ENCODE measurements at places on chromosomes 3 and 15.

GRCh38 chr15:70400766-70401541 lies 303.2 kb upstream of the TLE3 start:
- H3K36me3 ChIP-seq: no peaks in the 10 kb centered on the region
- H3K27me3 ChIP-seq: peaks cover 29% of the 10 kb centered on the region
- no peak overlapping the region for H3K27ac ChIP-seq
- no peak for DNase-seq

DNA sequence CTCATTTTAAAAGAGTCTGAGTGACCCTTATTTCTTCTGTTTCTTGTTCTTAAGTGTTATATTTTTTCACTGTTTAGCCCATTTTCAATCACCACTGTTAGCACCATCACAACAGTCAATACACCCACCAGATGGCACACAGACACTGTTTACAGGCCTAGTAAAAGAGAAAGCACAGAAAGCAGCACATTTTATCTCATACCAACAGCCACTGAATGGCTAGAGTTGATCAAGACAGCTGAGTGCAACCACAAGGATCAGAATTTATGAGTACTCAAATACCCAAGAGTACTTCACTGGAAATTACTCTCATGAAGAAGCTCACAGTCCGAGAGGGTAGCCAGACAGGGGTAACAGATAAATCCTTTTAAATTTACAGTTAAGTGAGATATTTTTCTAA lies 127.0 kb downstream of the TFDP2 start:
- DNase-seq: no peak
- no peaks in the 10 kb centered on the region for H3K27me3 ChIP-seq
- H3K27ac ChIP-seq: no peak overlapping the region

GRCh38 chr3:98705694-98706093 lies 57.4 kb upstream of the ST3GAL6 start:
- H3K27ac ChIP-seq: no peak overlapping the region
- no peaks in the 10 kb centered on the region for H3K36me3 ChIP-seq
- H3K4me3 ChIP-seq: no peak overlapping the region
- H3K27me3 ChIP-seq: peaks cover 3% of the 10 kb centered on the region
- DNase-seq: no peak

GRCh38 chr3:8840556-8840955 lies 71.1 kb upstream of the OXTR start:
- no peaks in the 10 kb centered on the region for H3K4me1 ChIP-seq
- H3K27ac ChIP-seq: no peak overlapping the region
- no peak overlapping the region for H3K4me3 ChIP-seq
- H3K36me3 ChIP-seq: no peaks in the 10 kb centered on the region
- H3K27me3 ChIP-seq: no peaks in the 10 kb centered on the region

DNA sequence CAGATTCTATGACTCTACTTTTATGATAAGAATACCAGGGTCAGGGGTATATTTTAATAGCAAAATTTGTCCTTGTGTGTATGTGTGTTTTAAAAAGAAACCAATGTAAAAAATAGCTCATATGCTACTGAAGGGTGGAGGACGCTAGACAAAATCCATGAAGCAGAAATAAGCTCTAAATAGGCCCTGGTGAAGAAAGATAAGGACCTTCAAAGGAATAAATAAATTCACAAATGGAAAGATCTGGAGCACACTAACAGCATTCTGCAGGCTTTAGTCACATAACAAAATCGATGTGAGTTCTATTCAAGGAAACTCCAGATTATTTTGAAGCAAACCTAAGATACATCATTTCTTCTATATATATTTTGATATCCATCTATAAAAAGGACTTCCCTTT lies 27.2 kb upstream of the ATP11B start:
- peaks cover 7% of the 10 kb centered on the region for H3K27me3 ChIP-seq
- no peaks in the 10 kb centered on the region for H3K4me1 ChIP-seq
- DNase-seq: no peak
- H3K36me3 ChIP-seq: no peaks in the 10 kb centered on the region
- H3K27ac ChIP-seq: no peak overlapping the region

DNA sequence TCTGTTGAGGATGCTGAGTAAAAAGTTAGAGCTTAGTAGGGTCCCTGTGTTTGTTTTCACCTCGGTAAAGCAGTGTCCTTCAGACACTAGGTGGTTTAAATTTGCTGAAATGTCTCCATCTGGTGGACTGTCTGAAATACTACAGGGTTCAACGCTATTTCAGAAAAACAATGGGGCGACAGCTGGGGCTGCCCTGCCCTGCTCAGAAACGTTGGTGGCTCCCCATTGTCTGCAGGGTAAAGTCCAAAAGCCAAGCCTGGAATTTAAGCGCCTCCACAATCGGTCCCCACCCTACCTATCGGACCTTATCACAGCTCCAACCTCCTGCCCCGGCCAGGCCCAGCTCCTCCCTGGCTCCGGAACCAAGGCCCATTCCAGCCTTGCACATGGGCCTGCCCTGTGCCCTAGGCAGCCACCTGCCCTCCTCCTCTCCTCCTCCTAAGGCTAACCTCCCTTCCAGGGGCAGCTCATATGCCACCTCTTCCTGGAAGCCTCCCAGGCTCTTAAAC lies 4.3 kb upstream of the TSEN2 start:
- no peaks in the 10 kb centered on the region for H3K27me3 ChIP-seq
- DNase-seq: peak; percentile 30
- no peaks in the 10 kb centered on the region for H3K36me3 ChIP-seq
- H3K4me1 ChIP-seq: peaks cover 31% of the 10 kb centered on the region
- H3K27ac ChIP-seq: no peak overlapping the region

- no peaks in the 10 kb centered on the region for H3K36me3 ChIP-seq
- no peak overlapping the region for H3K27ac ChIP-seq
- no peaks in the 10 kb centered on the region for H3K4me1 ChIP-seq
- DNase-seq: no peak
- H3K4me3 ChIP-seq: no peak overlapping the region
Observed at GRCh38 chr3:134694946-134695543, 44.2 kb upstream of the KY start.

DNA sequence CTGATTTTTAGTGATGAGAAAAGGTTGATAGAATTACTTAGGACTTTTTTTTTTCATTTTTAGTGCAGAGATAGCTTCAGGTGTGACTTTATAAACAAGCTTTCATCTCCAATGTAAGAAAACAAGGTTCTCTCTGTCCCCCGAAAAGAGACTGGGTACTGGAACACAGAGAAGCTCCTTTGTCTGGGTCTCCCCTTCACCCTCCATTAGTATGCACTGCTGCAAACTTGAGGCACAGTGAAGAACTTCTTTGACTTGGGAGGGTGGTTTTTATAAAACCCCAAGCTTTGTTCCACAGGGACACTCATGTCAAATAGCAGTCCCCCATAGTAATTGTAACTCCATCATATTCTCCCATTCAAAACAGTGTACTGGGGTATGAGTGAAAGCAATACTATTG lies 93.5 kb upstream of the SOX2 start:
- H3K4me1 ChIP-seq: no peaks in the 10 kb centered on the region
- H3K27ac ChIP-seq: no peak overlapping the region
- no peaks in the 10 kb centered on the region for H3K36me3 ChIP-seq
- DNase-seq: no peak
- no peak overlapping the region for H3K4me3 ChIP-seq
- H3K27me3 ChIP-seq: no peaks in the 10 kb centered on the region

- H3K27ac ChIP-seq: peak overlapping the region; percentile 9
- DNase-seq: no peak
- H3K4me3 ChIP-seq: no peak overlapping the region
- peaks cover 24% of the 10 kb centered on the region for H3K4me1 ChIP-seq
Observed at GRCh38 chr3:39128951-39129350, 21.5 kb downstream of the TTC21A start.

GRCh38 chr15:81723701-81724100 lies 322.1 kb downstream of the MEX3B start:
- no peak overlapping the region for H3K27ac ChIP-seq
- H3K27me3 ChIP-seq: no peaks in the 10 kb centered on the region
- no peaks in the 10 kb centered on the region for H3K4me1 ChIP-seq
- H3K36me3 ChIP-seq: no peaks in the 10 kb centered on the region
- H3K4me3 ChIP-seq: no peak overlapping the region
- DNase-seq: no peak

DNA sequence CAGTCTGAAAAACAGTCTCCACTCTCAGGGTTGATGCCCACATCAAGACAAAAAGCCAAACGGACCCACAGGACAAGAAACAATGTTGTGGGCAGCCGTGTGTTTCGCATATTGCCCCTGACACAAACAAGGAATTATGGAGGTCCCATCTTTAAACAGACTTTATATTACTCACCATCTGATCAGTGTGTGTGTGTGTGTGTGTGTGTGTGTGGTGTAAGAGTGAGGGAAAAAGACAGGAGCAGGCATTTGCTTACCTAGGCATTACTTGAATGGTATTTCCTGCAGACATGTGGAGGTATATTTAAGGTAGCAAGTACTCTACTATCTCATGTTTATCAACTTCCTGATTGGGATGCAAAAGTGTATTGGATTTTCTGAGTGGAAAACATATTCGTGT lies 136.3 kb downstream of the TMCO5A start:
- no peak for DNase-seq
- H3K27me3 ChIP-seq: peaks cover 71% of the 10 kb centered on the region
- H3K4me3 ChIP-seq: no peak overlapping the region
- peaks cover 34% of the 10 kb centered on the region for H3K4me1 ChIP-seq
- no peak overlapping the region for H3K27ac ChIP-seq
- H3K36me3 ChIP-seq: no peaks in the 10 kb centered on the region

DNA sequence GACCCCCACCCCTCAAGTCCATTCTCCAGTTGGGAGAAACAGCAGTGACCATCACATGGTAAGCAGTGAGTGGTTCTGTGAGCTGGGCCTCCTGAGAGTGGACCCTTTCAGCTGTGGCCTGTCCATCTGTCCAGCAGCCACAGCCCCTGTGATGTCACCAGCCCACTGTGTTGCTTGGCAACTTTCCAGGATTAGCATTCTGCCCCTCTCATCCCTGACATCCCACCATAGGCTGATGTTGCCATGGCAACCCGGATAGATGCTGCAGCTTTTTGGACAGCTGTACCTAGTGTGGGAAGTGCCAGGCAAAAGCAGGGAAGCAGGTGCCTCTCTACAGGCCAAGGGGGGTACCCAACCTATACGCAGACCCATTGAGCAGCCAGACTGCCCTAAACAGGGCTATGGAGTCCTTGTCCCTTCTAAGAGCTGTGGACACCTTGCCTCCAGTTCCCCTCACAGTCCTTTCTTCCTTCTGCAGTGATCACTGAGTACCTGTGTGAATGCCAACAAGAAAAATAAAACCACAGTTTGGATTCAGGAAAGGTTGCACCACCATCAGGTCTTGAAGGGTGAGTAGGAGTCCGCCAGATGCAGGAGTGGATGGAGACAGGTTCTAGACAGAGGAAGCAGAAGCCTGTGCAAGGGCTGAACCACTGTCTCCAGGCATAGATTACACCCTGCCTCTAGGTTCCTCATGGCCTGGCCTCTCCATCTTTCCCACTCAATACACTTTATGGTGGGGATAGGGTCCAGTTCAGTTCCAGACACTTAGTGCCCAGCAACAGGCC lies at the start of gene DNAH1:
Gene DNAH1, plus strand, starts transcription at position 343 of the 788 bp plus-strand sequence. CDS start 6,124 bp downstream, outside the sequence.
- H3K4me1 ChIP-seq: peaks cover 27% of the 10 kb centered on the region
- H3K27ac ChIP-seq: no peak within 1 kb of the TSS
- no peaks in the 10 kb centered on the region for H3K36me3 ChIP-seq
- no peaks in the 10 kb centered on the region for H3K27me3 ChIP-seq

- no peak overlapping the region for H3K27ac ChIP-seq
- no peaks in the 10 kb centered on the region for H3K27me3 ChIP-seq
Observed at GRCh38 chr15:40909662-40910630, 15.7 kb downstream of the VPS18 start.

GRCh38 chr15:78229431-78230406 lies 4.6 kb downstream of the ACSBG1 start:
- H3K36me3 ChIP-seq: no peaks in the 10 kb centered on the region
- DNase-seq: no peak
- H3K27me3 ChIP-seq: peaks cover 19% of the 10 kb centered on the region

GRCh38 chr3:56397798-56398197 lies 70.5 kb downstream of the ERC2 start:
- no peak overlapping the region for H3K4me3 ChIP-seq
- peaks cover 13% of the 10 kb centered on the region for H3K27me3 ChIP-seq
- no peaks in the 10 kb centered on the region for H3K36me3 ChIP-seq
- H3K27ac ChIP-seq: no peak overlapping the region

GRCh38 chr3:190118438-190118837 lies 2.3 kb downstream of the P3H2 start:
- H3K27me3 ChIP-seq: peaks cover 41% of the 10 kb centered on the region
- H3K36me3 ChIP-seq: no peaks in the 10 kb centered on the region
- peaks cover 6% of the 10 kb centered on the region for H3K4me1 ChIP-seq

GRCh38 chr3:86381247-86381646 lies 609.7 kb downstream of the VGLL3 start:
- no peak overlapping the region for H3K4me3 ChIP-seq
- H3K4me1 ChIP-seq: no peaks in the 10 kb centered on the region
- H3K27me3 ChIP-seq: no peaks in the 10 kb centered on the region
- no peaks in the 10 kb centered on the region for H3K36me3 ChIP-seq

DNA sequence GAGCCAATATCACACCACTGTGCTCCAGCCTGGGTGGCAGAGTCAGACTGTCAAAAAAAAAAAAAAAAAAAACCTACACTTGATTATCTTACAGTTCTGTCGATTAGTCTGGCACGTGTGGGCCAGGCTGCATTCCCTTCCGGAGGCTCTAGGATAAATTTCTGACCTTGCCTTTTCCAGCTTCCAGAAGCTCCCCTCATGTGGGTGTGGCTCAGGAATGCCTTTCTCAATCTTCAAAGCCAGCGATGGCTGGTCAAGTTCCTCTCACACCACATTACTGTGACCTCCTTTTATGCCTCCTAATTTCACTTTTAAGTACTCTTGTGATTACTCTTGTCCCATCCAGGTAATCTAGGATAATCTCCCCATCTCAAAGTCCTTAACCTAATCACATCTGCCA lies 58.2 kb upstream of the DUT start:
- no peak overlapping the region for H3K4me3 ChIP-seq
- H3K27me3 ChIP-seq: peaks cover 4% of the 10 kb centered on the region
- H3K4me1 ChIP-seq: no peaks in the 10 kb centered on the region
- H3K27ac ChIP-seq: no peak overlapping the region
- H3K36me3 ChIP-seq: no peaks in the 10 kb centered on the region

DNA sequence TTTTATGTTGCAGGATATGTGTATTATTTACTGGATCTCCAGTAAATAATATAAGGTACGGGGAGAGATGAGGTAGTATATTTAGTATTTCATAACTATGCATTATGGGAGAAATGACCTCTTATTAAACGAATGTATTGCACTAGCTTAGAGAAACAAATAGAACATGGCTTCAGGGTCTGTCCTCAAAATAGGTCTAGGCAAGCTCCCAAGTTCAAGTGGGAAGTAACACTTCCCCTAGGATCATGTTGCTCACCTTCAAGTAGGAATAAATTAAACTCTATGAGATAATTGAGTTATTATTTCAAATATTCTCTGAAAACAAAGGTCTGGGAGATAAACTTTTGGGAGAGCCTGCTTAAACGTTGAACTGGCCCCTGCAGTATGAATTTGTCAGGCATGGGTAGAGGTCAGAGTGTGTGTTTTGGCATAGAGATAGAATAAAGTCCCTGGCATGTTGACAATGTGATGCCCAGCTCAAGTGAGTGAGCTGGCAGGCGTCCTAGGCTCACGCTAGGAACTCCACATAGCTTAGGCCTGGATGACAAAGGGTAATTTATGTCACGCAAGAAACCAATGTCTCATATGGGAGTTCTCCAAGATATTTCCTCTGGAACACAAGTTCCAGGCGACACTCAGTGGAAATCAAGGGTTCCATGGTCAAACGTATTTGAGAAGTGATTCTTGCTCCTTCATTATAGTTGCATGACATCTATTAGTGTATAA lies 236.8 kb downstream of the CACNA2D3 start:
- no peak overlapping the region for H3K27ac ChIP-seq
- H3K4me1 ChIP-seq: no peaks in the 10 kb centered on the region
- no peaks in the 10 kb centered on the region for H3K27me3 ChIP-seq
- H3K4me3 ChIP-seq: no peak overlapping the region
- no peak for DNase-seq

Data from activated CD4-positive, alpha-beta memory T cell treated with anti-CD3 and anti-CD28 coated beads, Interleukin-2, amount 10 ng/mL, durations not matched to agents 7 days and 5 days (primary cell).